Amniotic stem cell (primary cell): ENCODE measurements at places on chromosomes 16 and 17.

- DNase-seq = no peak
Measured at GRCh38 chr17:77288115-77288619, 147.4 kb downstream of the SEC14L1 start.

DNA sequence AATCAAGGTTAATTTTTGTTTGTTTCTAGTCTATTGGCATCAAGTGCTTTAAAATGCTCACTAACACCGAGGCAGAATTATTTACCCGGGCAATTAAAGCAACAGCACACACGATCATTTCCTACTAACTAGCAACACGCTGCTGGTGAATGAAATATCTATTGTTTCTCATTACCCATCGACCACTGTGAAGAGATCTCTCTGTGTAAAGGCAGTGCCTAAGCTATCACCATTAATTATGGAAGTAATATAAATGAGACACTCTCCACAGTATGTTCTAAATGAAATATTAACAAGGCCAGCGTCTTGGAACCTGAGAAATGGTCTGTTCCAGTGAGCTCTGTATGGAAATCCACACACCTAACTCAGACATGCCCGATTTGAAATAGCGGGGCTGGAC is 397.6 kb downstream of the MAF start:
- no peak for DNase-seq

- DNase-seq = no peak
Measured at GRCh38 chr16:84913315-84913714, 93.5 kb downstream of the CRISPLD2 start.

GRCh38 chr16:87826798-87827587 is 42.3 kb downstream of the SLC7A5 start:
- no peak for DNase-seq

- DNase-seq = no peak
Measured at GRCh38 chr16:48047720-48048119, 108.1 kb downstream of the ABCC12 start.

- DNase-seq = no peak
Measured at GRCh38 chr17:80729761-80730160, 185.1 kb downstream of the RPTOR start.

- no peak for DNase-seq
Measured at GRCh38 chr17:798246-798645, 16.1 kb downstream of the MRM3 start.

DNA sequence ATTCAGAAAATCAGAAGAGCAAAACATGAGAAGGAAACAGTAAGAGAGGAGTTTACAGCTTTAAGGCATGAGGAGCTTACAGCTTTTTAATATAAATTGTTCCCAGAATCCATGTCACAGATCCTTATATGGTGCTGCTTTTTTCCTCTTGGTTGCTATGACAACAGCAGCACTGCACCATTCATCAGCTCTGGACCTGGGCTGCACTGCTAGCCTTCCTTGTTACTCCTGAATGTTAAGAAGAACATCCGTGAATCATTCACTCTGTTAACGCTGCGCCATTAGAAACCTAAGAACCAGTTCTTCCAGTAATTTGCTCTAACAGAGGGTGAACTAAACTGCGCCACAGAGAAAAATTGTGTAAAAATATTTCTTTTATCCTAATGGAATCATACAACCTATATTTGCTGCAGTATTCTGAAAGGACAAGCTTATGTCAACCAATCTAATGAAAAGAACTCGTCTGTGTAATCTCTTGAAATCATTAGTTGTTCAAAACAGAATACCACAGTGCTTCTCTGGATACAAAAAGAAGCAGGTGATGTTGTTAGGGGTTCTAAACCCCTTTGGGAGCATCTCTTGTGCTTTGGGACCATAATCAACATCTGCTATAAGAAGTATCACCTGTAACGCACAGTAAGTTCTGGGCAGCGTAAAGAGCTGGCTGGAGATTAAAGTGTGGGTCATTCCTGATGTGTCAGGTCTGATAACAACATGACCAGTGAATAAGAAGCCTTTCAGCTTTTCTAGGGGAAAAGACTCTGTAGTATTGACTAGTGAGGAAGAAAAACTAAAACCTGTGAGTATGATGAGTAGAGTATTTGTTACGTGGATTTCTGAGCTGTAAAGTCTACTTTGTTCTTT is 151.2 kb downstream of the TANC2 start:
- no peak for DNase-seq

DNA sequence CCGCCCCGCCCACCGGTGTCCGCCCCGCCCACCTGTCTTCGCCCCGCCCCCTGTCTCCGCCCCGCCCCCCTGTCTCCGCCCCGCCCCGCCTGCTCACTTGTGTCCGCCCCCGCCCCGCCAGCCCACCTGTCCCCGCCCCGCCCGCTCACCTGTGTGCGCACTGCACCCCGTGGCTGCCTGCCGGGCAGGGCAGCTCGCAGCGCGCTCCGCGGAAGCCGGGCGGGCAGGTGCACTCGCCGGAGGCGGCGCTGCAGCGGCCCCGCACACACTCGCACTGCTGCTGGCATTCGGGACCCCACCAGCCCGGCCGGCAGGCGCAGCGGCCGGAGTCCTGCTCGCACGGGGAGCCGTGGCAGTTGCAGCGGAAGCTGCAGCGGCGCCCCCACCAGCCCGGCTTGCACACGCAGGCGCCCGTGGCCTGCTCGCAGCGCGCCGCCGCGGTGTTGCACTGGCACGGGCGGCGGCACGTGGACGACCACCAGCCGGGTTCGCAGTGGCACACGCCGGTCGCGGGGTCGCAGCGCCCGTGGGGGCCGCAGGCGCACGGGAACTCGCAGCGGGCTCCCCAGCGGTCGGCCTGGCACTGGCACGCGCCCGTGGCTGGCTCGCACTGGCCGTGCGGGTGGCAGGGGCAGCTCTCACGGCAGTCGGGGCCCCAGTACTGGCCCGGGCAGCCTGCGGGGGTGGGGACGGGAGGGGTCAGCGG is 2.1 kb downstream of the SCARF1 start:
- DNase-seq = no peak

DNA sequence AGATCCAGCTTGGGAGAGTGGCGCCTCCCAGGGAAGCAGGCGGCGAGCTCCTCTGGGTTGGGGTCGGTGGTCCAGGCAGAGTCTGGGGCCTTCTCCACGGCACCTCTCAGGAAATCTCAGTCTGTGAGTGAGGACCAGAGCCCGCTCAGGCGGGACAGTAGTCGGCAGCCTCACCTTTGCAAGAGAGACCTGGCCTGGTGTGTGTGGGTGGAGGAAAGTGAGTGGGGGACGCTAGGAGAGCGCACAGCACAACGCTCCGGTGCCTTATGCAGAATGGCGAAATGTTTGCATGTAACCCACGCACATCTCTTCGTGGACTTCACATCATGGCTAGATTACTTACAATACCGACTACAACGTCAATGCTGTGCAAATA is 2.2 kb downstream of the AHSP start:
- DNase-seq = no peak

GRCh38 chr17:72613396-72613795 is 479.1 kb downstream of the SLC39A11 start:
- DNase-seq = no peak

GRCh38 chr16:77335652-77336234 is 99.1 kb downstream of the ADAMTS18 start:
- no peak for DNase-seq

DNA sequence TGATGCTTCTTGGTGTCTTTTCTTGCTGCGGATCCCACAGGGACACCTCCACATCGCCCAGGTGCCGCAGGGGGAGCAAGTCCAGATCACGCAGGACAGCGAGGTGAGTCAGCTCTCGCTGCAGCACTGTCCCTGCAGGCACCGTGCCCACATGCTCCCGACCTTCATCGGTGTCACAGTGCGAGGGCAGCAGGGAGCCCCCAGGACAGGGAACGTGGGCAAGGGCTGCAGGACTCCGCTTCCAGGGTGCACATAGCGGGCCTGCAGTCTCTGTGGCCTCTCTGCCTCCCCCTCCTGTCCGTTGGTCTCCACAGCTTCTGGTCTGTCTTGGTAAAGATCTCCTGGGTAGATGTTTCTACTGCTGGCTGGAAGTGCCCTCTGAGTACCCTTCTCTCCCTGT is 84.1 kb downstream of the BANP start:
- DNase-seq = no peak

GRCh38 chr17:67493812-67494211 is 116.7 kb downstream of the PITPNC1 start:
- no peak for DNase-seq
